Stimulated activated CD4-positive, alpha-beta T cell treated with anti-CD3 and anti-CD28 coated beads, TNF-alpha, amount 100 ng/mL, for 4 hours (primary cell): ENCODE measurements at places on chromosomes 2 and 18.

GRCh38 chr2:147595200-147595599 is 249.6 kb upstream of the ACVR2A start:
- DNase-seq = no peak

GRCh38 chr2:110843959-110844510 is 111.7 kb downstream of the ACOXL start:
- DNase-seq = no peak

DNA sequence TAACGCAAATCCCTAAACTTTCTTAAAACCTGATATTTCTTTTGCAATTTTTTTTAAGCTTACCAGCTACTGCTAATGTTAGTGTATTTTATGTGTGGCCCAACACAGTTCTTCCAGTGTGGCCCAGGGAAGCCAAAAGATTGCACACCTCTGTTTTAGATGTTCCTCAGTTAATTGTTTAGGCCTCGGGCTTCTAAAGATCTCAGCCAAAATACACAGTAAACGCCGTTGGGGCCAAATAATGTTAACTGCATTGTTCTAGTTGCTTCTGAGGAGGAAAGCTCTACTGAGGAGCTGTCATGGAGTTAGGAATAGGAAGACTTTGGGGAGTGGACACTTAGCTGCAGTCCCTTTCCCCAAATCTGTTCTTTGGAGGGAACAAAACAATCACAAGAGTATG is 2.0 kb downstream of the HSPE1 start:
- no peak for DNase-seq

GRCh38 chr2:212264187-212264586 is 274.4 kb downstream of the ERBB4 start:
- DNase-seq = no peak

GRCh38 chr2:219218217-219218731 is 484 bp downstream of the ABCB6 start:
- no peak for DNase-seq

DNA sequence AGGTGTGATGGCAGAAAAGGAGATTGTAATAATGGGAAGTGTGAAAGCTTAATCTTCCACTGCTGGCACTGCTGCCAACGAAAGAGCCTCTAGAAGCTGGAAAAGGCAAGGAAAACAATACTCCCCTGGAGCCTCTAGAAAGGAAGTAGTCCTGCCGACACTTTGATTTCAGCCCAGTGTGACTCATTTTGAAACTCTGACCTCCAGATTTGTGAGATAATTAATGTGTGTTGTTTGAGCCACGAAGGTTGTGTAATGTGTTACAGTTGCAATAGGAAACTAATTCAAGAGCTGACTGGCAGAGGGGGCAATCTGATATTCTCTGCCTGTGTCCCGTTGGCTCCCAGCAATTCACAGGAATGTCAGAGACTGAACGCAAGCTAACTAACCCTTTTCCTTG is 219.2 kb upstream of the UBE2E3 start:
- no peak for DNase-seq
